NCI-H2081 treated with DMSO at 0.1 percent for 48 hours (cell line): ENCODE measurements at places on chromosomes 5 and 9.

- no peak for DNase-seq
Measured at GRCh38 chr9:1077616-1078015, 27.5 kb downstream of the DMRT2 start.

DNA sequence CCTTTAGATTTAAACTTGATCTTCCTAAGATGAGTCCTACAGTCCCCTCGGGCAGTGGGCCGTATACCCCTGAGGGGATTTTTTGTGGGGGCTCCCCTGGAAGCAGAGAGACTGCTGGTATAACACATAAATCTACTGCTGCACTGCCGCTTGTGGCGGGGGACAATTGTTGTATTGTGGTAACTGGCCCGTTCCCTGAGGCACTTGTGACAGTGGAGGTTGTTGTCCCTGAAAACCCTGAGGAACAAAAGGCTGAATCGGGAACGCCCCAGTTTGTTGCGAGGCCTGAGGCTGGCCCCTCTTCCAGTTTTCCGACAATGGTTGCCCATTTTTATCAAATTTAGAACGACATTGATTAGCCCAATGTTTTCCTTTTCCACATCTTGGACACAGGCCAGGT lies 4.7 kb upstream of the TMEM141 start:
- DNase-seq = no peak

DNA sequence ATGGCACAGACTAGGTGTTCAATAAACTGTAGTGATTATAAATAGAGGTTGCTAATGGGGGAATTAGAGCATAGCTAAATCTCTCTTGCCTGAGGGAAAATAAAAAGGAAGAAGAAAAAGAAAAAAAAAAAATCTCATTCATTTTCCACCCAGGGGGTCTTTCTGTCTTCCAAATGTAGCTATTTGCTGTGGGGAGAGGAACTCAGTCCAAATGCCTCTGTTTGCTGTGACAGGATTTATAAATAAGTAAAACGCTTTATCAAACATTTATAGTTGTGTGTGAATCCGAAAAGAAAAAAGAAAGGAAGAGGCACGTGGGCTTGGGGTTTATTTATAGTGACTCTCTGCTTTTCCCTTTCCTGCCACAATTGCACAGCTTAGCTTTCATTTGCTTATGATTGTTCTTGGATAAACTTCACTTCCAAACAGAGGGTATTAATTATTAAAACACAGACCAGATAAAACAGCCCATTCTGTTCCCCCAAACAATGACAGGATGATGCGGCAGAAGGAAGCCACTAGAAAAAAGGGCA lies 245.7 kb downstream of the ASTN2 start:
- DNase-seq = no peak

DNA sequence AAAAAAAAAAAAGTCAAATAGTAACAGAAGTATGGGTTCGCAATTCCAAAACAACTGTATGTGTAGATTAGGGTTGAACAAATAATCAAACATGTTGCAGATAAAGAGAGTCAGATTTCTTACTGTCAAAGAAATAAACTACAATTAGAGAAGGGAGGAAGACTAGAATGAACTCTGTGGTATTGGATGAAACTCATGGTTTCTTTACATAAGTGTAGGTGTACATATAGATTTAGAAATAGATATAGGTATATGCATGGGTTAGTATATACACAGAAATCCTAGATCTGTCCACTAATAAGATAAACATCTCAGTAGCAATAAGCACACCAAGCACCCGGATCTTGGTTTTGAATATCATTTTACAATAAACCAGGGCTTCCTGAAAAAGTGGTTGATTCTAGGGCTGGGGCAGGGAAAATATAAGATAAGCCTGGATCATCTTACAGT lies 21.3 kb downstream of the DTWD2 start:
- DNase-seq = no peak

DNA sequence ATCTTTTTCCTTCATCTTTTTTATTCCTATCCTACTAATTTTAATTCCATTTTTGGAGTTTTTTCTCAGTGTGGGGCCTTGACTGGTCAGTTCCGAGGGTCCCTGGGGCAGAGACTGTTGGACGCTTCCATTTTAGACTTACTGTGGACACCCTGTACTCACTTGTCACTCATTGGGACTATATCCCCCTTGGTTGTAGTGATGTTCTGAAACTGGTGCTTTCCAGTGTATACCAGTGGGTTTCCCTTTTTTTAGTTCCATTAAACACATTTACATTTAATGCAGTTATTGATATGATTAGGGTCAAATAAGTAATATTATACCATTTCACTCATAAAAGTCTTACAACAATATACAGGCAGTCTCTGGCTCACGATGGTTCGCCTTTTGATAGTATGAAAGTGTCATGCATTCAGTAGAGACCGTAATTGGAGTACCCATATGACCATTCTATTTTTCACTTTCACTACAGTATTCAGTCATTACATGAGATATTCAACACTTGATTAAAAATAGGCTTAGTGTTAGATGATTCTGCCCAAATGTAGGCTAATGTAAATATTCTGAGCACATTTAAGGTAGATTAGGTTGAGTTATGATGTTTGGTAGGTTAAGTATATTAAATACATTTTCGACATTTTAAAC lies 46.0 kb downstream of the CNOT6 start:
- DNase-seq = no peak

- DNase-seq = no peak
Measured at GRCh38 chr5:167233507-167234220, 1057.8 kb upstream of the WWC1 start.

DNA sequence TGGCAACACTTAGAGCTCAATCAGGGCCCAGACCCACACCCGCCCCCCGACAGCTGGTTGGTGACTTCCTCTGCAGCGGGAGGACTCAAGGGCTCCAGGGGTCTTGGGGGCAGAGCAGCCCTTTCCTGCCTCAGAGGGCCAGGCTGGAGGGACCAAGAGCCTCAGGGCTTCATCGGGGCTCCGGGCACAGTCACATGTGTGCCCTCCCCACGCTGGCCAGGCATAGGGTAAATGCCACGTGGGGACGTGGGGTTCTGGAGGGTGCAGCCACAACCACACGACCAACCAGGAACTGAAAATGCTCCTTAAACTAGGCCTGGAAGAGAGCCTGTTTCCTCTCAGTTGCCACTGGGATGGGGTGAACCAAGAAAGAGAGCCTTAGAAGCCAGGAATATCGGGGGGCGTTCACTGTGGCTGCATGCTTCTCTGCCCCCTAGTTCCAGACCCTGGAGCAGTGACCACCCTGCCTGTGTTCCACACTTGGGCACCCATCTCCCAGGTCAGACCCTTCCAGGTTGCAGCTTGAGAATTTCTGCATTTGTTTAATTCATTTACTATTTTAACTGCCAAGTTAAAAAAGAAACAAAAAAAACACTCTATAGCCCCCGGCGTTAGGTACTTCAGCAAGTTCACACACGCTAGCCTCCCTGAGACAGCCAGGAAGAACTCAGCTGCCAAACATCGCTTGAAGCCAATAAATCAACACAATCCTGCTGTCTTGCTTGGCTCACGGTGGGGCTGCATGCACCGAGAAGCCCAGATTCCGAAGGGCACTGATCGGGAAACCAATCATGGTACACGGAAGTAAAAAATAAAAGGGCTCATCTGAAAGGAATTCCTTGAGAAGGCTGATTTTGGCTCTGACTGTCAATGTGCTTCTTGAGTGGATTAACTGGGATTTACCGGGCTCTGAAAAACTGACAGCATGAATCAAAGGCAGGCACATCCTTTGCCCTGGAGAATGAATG lies 56.1 kb upstream of the PHYKPL start:
- DNase-seq = no peak

- DNase-seq = no peak
Measured at GRCh38 chr9:137070906-137071275, 534 bp upstream of the SAPCD2 start.

GRCh38 chr9:90251316-90251715 lies 391.3 kb downstream of the DIRAS2 start:
- no peak for DNase-seq

DNA sequence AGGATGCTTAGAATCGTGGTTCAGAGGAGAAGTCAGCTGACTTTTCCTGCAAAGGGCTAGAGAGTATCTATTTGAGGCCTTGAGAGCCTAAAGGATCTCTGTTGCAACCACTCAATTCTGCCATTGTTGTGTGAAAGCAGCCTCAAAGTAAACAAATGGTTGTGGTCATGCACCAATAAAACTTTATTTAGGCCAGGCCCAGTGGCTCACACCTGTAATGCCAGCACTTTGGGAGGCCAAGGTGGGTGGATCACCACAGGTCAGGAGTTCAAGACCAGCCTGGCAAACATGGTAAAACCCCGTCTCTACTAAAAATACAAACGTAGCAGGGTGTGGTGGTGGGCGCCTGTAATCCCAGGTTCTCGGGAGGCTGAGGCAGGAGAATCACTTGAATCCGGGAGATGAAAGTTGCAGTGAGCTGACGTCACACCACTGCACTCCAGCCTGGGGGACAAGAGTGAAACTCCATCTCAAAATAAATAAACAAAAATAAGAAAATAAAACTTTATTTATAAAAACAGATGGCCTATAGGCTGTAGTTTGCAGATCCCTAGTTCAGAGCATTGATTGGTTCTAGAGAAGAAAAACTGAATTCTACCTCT lies 135.9 kb upstream of the KLF4 start:
- no peak for DNase-seq

GRCh38 chr5:145776886-145777285 lies 58.3 kb downstream of the PRELID2 start:
- no peak for DNase-seq

GRCh38 chr9:97956331-97956730 lies 18.4 kb upstream of the HEMGN start:
- DNase-seq = no peak

DNA sequence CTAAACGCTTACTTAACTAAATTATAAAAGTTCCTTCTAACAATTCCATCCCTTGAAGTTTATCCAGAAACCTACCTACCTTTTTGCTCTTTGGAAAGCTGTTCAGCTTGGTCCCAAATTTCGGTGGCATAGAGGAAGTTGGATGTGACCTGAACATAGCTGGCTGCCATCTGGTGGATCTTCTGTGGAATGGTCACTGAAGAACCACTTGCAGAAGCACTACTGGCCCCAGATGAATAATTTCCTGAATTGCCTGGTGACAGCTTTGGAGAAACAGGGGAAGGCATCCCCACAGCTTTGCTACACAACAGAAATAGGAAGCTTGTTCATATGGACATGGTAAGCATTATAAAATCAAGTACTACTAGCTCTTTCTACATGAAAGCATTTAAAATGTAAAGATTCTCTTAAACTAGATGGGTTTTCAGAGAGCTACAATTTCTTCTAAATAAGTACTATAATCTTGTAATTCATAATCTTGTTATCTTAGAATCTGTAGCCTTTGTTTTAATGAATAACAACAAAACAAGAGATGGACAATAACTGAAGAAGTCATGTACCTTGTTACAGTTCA lies 9.9 kb downstream of the LEAP2 start:
- no peak for DNase-seq

DNA sequence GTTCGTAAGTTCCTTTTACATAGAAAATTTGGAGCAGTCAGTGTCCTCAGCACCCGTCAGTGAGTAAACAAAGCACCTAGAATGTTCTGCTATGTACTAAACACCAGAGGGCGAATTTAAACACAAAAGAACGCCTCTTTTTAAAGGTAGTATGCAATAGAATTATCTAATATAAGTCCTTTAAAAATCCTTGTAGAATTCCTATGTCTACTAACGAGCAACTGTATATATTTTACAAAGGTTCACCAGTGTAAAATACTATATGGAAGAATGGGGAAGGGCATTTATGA lies 499 bp upstream of the TMEM232 start:
- no peak for DNase-seq
